ENCODE measurements at places on chromosomes 3 and 15.

GRCh38 chr3:27630885-27631284 lies 91.2 kb downstream of the EOMES start:
- DNase-seq = no peak

GRCh38 chr3:78633626-78634025 lies 1134.2 kb downstream of the ROBO1 start:
- DNase-seq = no peak

- DNase-seq = no peak
Measured at GRCh38 chr15:42349186-42349585, 10.1 kb upstream of the CAPN3 start.

GRCh38 chr15:23877502-23878412 lies 190.7 kb upstream of the NDN start:
- peak; percentile 8 for DNase-seq

DNA sequence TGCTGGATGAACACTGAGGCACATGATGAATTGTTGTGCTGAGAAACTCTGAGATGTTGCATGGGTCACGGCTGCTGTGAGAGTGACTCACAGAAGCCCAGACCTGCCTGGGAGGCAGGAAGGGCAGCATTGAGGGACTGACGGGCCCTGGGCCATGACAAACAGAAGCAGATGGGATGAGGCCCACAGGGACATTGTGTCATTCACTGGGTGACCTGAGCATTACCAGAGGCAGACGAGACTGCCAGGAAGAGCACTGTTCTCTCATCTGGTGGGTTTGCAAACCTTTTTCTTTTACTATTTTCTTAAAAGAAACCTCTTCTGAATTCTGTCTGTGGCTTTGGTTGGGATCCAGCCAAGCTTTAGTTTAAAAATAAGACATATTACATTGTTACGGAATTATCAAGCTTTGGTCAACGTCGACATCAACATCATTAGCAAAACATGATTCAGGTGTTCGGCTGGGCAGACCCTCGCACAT lies 67.8 kb downstream of the BDH1 start:
- DNase-seq = no peak

DNA sequence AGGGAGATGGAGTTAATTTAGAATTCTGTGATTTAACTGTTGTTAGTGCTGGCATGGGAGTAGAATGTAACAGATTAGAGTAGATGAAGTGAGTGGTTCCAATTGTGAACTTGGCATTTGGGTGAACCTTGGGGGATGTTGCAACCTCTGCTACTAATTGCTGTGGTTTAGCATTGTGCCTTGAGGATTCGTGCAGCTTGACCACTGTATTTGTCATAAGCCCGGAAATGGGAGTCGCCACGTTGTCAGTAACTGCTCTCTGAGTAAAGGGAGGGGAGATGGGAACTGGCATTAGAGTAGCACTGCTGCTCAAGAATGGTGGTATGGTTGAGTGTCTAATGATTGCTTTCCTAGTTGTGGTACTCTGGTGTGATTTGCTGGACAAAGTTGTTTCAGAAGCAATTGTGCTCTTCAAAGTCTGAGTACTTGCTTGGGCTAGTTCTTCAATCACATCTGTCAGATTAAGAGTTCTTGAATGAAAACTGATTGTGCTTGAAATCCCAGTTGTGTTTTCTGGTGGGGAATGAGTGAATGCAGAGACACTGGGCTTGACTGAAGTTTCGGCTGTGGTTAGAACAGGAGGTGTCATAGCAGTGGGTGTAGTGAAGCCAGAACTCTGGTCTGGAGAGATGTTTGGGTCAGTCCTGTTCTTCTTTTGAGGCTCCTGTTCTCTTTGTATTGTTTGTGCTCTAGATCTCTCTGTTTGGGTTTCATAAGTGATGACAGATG lies 15.4 kb downstream of the IGSF10 start:
- no peak for DNase-seq

GRCh38 chr3:136836511-136837156 lies 17.7 kb downstream of the SLC35G2 start:
- DNase-seq = no peak

GRCh38 chr3:171249245-171249644 lies 211.0 kb downstream of the TNIK start:
- DNase-seq = no peak

DNA sequence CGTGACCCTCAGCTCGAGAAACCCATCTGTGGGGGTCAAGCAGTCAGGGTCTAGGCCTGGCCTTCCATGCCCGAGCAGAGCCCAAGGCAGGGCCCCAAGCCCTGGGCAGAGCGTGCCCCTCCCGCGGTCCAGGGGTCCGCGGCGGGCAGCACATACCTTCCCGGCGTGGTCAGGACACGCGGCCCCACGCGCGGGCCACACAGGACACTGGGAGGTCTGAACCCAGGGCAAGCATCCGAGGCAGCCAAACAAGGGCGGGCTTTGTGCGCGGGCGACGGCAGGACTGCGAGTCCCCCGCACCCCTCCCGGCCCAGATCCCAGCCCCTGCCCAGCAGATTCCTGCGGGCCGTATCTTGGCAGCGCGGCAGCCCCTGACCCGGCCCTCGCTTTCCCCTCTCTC lies 61.6 kb upstream of the ACAN start:
- no peak for DNase-seq

DNA sequence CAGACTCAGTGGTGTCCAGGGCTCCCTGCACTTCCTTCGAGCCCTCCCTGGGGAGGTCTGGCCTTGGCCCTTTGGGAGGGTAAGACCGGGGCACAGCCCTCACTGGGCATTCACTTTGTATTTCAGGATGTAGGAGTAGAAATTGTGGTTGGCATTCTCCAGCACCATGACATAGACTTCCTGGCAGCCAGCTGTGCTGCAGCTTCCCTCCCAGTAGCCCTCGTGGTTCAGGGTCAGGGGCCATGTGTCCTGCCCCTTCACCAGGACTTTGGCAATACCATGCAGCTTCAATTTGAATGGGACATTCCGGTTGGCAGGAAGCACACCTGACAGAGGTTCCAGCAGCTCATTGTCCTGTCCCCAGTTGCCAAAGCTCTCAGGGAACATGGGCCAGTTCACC lies 47.3 kb downstream of the KY start:
- DNase-seq = no peak

- no peak for DNase-seq
Measured at GRCh38 chr15:37034392-37034791, 66.0 kb downstream of the MEIS2 start.

- DNase-seq = no peak
Measured at GRCh38 chr15:63763476-63764123, 70.1 kb downstream of the HERC1 start.

DNA sequence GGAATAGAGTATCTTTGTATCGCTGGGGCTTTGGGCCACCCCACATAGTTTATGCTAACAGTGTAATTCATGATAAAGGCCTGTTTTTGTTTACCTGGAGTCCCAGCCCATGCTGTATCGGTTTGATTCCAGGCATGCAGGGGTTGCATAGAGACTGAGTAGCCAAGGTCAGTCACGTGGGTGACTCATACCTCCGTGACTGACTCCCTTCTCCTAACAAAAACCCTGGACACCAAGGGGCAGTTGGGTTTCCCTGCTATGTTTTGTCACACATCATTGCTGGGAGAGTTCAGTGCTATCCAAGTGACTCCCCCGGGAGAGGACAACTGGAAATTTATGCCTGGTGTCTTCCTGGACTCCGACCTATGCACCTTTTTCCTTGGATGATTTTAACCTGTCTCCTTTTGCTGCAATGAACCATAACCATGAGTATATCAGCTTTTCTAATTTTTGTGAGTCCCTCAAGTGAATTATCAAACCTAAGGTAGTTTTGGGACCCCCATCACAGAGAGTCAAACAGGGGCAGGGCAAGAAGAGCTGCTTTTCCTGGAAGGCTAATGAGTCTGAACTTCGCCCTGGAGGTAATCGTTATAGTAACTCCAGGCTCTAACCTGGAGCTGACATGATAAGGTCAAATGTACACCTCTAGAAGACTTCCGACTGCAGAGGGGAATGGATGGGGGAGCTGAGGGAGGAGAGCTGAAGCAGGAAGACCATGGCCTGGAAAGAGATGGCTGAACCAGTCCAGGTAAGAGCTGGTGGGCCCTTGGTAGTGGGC lies 57.0 kb downstream of the SRGAP3 start:
- DNase-seq = no peak

DNA sequence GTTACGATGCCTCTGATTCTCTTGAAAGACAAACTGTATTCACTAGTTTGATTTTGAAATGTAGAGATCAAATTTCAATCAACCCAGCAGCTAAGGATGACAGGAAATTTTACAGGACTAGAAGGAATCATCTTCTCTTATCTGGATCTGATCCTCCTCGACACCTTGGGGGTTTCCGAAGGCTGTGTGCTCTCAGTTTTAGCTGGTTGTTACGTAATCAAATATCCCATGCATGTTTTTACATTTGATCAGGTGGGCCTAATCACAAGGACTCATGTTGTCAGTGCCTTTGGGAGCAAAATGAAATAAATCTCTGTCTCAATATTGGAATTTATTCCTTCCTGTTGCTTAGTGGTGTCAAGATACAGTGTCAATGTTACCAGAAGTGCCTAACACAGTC lies 141.9 kb upstream of the TNIK start:
- DNase-seq = no peak

GRCh38 chr3:189954733-189955665 lies 165.7 kb downstream of the P3H2 start:
- no peak for DNase-seq

DNA sequence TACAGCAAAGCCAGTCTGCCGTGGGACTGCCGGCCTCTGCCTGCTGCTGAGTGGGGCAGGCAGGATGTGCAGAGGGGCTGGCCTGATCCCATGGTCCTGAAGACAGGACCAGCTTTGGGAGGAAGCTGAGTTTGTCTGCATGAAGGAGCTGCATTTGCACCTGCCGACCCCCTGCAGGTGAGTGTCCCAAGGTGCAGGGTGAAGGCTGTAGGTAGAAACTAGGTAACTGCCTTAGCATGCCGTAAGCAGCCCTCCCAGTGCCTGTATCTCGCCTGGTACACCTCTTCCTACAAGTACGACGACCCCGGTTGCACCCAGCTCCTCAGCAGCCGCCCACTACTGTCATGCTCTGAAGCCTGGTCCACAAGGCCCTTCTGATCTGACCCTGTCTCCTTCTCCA lies 34.9 kb downstream of the AMOTL2 start:
- DNase-seq = no peak

- DNase-seq = no peak
Measured at GRCh38 chr3:119347036-119347435, 52.9 kb downstream of the ARHGAP31 start.

DNA sequence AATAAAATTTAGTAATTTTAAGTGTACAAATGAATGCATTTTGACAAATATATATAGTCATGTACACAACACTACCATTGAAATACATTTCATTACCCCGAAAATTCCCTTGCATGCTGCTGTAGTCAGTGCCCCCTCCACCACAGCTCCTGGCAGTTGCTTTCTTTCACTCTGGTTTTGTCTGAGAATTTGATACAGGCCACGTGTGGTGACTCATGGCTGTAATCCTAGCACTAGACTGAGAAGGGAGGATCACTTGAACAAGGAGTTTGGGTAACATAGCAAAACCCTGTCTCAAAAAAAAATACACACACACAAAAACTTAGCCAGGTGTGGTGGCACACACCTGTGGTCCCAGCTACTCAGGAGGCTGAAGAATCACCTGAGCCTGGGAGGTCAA lies 65.4 kb downstream of the TFRC start:
- DNase-seq = no peak

DNA sequence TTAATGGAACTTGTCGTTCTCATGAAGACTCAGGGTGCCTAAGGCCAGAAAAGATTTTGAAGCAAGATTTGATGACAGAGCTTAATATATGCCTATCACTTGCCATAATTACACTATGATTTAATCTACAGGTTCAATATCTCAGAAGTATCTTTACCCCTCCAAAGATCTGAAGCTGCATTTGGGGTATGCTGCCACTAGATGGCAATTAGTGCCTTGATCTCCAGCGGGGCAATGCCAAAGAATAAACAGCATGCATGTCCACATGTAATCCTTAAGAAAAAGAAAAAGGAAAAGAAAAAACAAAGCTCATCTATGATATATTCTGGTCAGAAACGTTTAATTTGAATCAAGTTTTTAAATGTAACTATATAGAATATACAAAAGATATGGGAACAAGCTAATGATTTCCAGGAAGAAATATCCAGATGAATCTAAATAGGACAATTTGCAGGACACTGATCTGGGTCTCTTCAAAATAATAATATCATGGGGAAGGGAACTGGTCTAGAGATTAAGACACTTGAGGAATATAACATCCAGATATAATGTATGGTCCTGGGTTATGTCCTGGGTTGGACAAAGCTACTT lies 55.0 kb upstream of the SOX14 start:
- DNase-seq = no peak

DNA sequence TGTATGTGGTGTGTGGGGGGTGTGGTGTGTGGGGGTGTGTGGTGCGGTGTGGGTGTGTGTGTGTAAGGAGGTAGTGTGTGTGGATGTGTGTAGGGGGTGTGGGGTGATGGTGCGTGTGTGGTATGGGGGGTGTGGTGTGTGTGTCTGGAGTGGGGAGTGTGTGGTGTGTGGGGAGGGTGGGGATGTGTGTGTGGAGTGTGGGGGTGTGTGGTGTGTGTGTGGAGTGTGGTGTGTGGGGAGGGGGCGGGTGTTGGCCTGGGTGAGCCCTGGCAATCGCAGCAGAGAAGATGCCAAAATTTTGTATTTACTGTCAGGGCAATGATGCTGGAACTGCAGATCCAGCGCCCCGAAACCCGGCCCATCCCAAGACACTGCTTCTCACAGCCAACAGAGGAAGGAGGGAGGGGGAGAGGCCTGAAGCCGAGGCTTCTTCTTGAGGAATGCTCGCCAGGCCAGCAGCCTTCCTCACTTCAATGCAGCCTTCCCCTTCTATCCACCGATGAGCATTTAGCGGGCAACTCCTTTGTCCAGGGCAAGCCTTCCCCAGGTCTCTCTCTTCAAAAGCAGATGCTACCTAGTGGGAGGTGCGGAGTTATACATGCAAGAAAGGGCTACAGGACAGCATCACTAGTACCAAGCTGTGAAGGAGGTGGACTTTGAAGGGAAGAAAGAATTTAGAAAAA lies 11.9 kb upstream of the SRP14 start:
- no peak for DNase-seq

- DNase-seq = no peak
Measured at GRCh38 chr3:9859530-9860025, 15.8 kb upstream of the RPUSD3 start.

DNA sequence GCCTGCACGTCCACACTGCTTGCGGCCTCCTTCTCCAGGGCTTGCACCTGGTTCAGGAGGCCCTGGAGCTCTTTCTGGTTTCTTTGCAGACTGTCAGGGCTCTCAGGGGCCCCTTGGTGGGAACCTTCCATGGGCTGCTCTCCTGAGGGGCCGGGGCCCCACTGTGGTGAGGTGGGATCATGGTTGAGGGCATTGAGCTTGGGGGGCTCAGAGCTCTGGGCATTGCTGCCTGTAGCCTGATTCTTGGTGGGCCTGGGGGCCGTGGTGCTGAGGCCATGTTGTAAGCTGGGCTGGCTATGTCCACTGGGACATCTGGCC lies 7.5 kb downstream of the XIRP1 start:
- no peak for DNase-seq
